ENCODE measurements at places on chromosomes 11 and 22.

GRCh38 chr11:86261328-86261727, 16.8 kb downstream of the EED start:
- DNase-seq: no peak

- no peak for DNase-seq
Observed at GRCh38 chr22:38155703-38156102, 25.9 kb downstream of the PLA2G6 start.

DNA sequence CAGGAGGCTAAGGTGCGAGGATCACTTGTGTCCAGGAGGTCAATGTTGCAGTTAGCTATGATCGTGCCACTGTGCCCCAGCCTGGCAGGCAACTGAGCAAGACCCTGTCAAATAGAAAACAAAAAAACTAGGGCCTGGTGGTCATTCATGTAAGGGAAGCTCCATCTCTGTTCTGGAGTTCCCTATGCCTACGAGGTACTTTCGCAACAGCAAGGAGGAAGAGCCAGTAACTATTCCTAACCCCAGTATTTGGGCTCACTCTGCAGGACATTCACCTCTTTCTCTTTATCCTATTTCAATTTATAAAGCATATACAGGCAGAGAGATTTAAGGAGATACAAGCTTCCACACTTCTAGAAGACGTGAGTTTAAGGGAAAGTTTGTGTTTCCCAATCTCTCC, 46.6 kb downstream of the RDX start:
- no peak for DNase-seq

GRCh38 chr22:36595154-36595553, 66.2 kb upstream of the EIF3D start:
- no peak for DNase-seq

DNA sequence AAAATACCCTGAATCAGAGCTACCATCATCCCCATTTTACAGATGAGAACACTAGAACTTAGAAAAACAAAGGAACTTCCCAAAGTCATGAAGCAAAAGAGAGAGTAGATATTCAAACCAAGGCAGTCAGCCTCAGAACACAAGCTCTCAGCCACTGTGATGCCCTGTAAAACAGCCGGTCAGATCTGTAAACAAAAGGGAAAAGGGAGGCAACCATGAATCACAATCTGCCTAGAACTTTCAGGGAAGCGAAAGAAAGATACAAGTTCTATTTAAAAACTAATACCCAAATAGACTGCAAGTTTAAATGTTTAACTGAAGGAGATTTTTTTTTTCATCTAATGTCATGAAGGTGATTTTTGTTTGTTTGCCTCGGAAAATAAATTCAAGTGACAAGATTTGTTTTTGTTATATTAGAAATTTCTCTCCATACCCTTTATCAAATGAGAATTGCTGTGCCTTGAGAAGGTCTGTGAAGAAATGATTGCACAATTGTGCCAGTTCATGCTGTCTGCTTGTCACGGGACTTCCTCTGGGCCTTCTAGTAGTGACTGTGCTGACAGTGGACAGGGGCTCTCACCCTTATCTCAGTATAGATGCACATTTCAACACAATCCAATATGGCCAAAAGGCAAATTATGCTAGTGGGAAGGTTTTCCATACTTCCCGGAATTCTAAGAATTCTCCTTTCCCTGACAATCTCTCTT, 11.7 kb downstream of the SAA1 start:
- DNase-seq: no peak

- DNase-seq: no peak
Observed at GRCh38 chr11:35516403-35516802, 9.0 kb downstream of the PAMR1 start.

DNA sequence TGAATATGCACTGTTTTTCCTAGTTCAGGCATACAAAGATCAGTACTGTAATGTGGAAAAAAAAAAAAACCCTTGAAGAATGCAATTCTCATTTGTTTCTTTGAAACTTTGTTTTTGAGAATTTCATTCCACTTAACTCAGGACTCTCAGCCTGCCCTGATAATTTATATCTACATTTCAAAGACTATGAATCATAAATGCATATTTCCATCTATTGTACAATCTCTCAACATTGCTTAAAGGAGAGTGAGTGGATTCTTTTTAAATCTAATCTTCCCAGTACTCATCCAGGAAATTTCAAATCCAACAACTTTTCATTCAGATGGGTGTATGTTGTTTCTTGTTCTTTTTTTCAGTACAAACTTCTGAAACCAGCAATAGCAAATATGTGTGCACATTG, 322.2 kb upstream of the DDI1 start:
- no peak for DNase-seq

GRCh38 chr11:77372726-77373125, 71.2 kb upstream of the GDPD4 start:
- DNase-seq: no peak

DNA sequence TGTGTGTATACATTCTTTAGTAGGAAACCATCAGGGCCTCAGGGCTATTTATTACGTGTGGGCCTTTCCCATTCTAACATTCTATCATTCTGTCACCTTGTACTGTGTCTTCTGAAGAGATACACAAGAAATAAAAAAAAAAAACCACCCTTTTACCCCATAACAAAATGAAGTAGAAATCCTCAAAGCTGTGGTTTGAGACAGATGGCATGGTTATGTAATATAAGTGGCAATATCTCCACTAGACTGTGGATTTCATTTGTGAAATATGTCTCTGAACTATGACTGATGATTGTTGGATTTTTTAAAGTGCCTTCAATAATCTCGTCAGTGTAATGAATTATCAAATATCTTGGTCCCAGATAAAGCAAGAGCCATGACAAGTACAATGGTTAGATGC, 150.0 kb upstream of the BLID start:
- no peak for DNase-seq

DNA sequence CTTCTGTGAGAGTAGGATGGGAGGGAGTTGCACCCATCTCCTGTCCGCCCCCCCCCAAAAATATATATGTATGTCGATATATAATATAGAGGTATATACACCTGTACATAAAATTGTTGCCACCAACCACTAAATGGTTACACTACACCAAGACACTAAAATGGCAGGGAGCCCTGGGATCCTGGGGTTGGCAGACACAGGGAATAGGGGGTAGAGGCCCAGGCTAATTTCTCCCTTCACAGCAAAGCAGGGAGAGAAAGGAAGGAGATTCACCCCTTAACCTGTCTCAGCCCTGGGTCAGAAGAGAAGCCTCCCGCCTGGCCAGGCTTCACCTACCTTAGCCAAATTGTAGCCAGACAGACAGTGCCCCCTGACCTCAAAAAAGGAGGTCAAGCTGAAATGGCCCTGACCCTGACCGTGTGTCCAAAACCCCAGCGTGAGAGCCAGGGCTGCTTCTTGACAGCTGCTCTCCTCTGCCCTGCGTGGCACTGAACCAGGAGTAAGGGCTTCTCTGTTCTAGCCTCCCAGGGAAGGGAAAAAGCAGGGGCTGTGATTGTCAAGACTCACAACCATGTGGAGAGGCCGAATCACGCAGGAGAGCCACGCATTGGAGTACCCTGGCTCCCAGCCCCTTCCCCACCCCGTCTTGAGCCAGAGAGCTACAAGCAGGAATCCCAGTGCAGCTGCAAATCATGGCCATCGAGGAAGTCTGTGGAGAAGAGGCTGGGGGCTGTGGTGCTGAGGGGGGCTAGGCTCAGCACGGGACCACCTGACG, 40.5 kb downstream of the SGSM3 start:
- DNase-seq: no peak

DNA sequence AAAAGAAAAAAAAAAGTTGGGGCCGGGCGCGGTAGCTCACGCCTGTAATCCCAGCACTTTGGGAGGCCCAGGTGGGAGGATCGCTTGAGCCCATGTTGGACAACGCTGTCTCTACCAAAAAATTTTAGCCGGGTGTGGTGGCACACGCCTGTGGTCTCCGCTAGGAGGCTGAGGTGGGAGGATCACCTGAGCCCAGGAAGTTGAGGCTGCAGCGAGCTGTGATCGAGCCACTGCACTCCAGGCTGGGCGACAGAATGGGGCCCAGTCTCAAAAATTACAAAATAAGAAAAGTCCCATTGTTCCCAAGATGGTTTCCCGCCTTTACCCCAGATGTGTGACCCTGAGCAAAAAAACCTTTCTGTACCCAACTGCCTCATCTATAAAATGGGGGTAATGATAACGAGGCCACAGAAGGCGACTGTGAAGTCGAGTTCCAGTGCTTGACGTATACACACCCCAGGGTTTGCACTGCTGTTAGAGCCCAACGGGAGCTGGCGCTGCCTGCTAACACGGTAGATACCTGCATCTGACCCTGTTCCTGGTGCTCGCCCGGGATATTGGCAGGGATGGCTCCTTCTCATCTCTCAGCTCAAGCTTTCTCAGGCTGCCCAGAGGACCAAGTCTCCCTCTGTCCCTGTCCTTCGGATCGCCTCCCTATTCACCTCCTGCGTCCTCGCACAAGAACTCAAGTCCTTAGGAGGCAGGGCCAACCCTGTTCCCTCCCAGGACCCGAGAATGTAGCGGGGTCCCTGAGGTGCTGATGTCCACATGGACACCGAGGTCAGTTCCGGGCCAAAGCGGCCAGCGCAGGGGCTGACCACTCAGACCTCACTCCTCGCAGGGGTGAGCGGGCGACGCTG, 1.1 kb upstream of the RPLP2 start:
- peak; percentile 75 for DNase-seq

GRCh38 chr11:91850021-91850420, 374.6 kb upstream of the FAT3 start:
- DNase-seq: no peak

GRCh38 chr11:77322506-77322905, 21.0 kb upstream of the GDPD4 start:
- no peak for DNase-seq

GRCh38 chr22:45758603-45759002, 87.0 kb downstream of the ATXN10 start:
- DNase-seq: peak; percentile 13
